ENCODE measurements at places on chromosomes 5 and 9.

GRCh38 chr5:17218353-17219005 is 1.0 kb downstream of the BASP1 start:
- DNase-seq, result peak; percentile 32

DNA sequence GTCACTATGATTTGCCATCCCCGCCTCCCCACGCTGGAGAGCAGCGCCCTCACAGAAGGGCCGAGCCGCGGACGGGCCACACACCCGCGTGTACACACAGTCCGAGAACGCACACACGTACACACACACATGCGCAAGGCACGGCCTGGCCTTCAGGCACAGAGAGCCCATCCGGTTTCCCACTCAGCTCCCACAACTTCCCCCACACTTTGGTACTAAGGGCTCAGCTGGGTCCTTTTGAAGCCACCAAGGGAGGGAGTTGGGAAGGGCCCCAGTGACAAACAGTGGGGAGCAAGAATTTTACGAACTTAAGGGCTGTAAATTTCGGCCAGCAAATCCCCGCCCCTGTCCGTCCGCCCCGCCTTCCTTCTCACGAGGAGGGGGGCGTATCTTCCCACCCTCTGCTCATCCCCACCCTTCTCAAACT is 133.3 kb upstream of the HAND1 start:
- no peak for DNase-seq

GRCh38 chr5:82635561-82636288 is 357.6 kb upstream of the RPS23 start:
- DNase-seq, result peak; percentile 66

DNA sequence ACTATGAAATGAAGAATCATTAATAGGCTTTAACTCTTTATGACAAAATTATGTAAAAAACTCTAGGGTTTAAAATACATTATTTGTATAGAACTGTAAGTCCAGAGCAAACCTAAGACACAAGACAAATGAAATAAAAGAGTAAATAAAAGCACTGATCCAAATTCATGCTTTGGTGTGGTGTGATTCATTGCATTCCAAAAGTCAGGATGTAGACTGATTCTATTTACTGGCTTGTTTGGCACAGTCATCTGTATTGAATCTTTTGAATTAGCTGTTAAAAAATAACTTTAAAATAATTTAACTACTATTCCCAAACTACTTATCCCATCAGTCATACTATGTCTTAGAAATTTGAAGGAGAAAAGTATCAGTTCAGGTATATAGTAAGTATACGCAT is 31.1 kb downstream of the IL4 start:
- no peak for DNase-seq

GRCh38 chr5:151183456-151184245 is 26.1 kb upstream of the ANXA6 start:
- DNase-seq, result peak; percentile 12

DNA sequence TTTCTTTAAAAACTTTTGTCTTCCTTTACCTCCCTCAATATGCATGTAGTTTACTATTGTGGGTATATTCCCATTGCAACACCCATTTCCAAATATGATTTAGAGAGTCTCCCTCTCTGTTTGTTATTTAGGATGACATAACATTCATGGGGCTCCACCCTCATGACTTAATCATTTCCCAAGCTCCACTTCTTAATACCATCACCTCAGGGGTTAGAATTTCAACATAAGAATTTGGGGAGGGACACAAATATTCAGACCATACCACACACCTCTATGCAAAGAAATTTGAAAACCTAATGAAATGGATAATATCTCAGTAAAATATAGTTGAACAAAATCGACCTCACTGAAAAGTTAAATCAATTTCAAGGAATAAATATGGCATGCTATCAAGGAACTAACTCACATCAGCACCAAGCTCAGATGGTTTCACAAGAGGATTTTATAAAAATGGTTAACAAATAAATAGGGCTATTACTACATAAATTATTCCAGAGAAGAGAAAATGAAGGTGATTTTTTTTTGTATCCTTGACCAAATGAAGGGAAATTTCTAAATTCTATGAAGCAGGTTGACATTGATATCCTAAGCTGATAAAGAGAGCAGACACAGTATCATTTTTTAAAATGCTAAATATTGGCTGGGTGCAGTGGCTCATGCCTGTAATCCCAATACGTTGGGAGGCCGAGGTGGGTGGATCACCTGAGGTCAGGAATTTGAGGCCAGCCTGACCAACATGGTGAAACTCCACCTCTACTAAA is 20.2 kb upstream of the UBTD2 start:
- no peak for DNase-seq

DNA sequence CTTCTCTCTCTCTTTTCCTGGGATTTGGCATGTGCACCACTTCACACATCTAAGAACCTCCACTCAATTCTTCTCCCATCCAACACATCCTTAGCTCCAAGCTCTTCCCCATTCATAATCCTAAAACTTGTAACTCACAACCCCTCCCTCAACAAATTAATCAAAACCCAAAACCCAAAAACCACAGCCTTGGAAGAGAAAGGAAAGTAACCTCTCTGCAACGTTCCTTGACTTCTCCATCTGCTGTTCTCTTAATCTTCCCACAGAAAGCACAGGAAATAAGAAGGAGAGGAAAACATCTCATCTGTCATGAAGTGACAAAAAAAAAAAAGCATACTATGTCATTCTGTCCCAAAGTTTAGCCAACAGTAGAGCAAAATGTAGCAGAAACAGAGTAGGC is 66.2 kb downstream of the DRD1 start:
- no peak for DNase-seq

DNA sequence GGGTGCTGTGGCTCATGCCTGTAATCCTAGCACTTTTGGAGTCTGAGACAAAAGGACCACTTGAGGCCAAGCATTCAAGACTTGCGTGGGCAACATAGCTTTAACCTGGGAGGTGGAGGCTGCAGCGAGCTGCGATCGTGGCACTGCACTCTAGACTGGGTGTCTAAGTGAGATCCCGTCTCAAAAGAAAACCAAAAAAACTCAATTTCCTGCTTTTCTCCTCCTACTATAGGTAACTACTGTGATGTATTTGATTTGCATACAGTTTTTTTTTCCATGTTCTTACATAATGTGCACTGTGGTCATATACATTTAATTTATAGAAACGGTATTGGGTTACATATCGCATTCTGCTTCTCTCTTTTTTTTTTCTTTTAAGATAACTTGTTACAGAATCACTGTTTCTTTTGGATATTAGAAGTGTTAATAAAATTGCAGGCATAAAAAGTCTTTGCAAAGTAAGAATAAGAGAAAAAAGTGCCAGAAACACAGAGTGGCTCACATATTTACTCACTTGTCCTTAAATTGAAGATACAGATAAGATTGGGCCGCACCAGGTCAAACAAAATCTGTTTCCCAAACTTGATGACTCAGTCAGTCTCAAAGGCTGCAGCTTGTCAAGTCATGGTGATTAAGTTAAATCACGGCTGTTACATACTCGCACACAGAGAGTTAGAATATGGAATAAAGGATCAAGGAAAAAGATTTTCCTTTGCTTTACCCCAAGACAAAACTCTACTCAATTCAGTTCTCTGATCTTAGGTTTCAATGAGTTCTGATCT is 2.0 kb upstream of the PTGR1 start:
- peak; percentile 32 for DNase-seq

DNA sequence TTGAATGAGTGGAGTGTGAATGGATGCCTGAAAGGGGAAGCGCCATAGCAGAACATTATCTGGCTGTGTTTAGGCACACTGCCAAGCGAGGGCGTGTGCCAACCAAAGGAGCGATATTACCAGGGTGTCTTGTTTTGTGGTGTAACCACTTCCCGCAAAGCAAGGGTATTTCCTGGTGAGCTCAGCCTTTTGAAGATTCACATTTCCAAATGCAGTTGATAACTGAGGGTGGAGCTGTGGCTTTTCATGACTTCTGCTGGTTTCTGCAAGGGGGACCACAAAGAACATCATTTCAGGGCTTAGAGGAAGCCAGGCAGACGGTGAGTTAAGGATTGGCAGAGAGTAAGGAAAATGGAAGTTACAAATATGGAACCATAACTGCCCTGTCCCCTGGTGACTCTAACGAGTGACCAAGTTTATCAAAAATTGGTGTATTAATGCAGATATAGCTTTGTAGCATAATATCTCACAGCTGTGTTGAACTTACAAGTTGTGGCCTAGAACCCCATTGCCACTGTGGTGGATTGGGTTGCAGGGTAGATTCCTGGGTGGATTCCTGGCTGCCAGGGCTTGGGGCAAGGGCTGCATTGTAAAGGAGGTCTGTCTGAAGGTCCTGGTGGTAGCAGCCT is 71.4 kb downstream of the RALGPS1 start:
- DNase-seq, result no peak

DNA sequence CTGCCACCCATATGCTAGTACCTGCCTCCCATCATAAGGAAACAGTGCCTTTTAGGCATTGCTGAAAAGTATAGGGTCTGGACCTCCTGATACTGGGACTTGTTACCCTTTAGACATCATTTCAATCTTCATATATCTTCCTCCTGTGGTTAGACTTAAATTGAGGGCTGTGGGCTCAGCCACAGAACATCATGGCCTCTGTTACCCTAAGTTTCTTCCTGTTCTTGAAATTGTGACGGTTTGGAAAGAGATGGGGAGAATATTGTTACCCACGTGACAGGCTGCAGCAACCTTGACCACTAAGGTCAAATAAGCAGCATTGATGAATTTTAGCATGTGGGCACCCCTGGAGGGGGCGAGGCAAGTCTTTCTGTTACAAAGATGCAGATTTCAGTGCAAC is 87.7 kb downstream of the PDE8B start:
- no peak for DNase-seq

DNA sequence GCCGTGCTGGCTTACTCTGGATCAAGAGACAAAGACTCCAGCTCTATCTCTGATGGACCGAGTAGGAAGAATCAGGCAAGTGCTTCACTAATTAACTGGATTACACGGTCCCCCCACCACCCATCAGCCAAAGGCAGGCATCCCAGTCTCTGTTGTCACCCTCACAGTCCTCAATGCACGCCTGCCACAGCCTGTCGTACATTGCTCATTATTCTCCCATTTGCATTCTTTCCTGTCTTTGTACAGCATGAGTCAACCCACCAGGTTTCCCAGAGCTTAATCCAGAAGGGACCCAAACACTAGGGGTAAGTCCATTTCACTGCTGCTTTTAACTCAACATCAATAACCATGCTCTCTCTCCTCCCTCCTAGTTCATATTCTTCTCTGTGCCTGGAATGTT is 44.4 kb downstream of the PCA3 start:
- DNase-seq, result no peak

DNA sequence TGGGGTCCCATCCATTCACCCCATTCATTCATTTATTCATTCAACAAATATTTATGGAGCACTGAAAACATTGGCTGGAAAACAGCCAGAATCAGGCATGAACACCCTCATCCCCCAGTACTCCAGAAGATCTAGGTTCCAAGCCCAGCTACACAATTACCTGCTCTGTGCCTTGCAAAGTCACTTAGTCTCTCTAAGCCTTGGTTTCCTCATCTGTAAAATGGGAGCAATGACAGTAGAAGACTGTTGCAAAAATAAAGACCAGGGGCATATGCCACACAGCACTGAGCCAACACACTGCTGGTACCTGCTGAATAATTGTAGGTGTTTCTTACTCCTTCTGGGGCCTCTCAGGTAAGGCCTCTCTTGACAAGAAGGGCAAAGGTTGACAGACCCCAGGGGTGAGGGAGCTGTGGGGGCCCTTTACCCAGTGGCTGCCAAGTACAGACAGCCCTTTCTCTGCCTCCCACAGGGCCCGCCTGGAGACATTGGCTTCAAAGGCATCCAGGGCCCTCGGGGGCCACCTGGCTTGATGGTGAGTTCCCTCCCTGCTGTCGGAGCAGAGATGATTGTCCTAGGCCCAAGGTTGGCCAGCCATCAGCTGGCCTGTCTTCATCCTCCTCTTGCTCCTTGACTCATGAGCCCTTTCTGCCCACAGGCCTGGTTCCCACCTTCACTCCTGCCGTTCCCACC is 22.6 kb upstream of the ORM1 start:
- no peak for DNase-seq

DNA sequence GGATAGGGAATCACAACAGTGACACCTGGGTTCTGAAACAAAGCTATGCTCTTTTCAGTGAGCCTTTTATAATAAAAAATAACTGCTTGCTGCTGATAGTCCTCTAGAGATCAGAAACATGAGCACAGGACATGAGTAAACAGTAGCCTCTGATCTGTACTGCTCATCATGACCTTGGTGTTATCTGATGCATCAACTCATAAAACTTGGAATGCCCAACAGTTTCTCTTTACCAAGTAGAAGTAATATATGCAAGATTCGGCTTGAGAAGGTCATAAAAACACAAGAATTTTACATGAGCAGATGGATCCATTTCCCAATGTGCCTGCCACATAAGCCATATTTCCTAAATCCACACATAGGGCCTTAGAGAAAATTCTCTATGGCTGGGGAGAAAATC is 318.3 kb upstream of the GRAMD2B start:
- DNase-seq, result no peak

GRCh38 chr9:71303351-71303750 is 181.9 kb upstream of the TRPM3 start:
- no peak for DNase-seq

DNA sequence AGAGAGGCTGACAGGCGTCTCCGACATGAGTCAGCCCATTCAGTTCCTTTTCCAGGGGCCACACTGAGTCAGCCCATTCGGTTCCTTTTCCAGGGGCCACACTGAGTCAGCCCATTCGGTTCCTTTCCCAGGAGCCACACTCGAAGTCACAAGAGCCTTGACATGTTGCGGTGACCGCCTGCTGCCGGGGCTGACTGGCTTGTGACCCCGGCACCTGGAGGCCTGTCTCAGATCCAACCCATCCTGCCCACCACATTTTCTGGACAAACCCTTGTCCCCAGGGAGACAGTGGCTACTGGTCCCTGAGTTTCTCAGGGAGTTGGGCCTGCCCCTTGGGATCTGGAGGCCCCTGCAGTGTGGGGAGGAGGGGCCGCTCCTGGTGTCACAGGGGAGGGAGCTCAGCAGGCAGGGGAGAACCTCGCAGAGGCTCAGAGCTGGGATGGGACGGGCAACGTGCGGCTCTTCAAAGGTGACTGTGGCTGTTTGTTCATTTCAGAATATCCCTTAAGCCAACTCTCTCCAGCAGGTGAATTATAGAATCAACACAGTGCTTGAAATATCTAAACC is 40.5 kb upstream of the LPCAT1 start:
- no peak for DNase-seq

DNA sequence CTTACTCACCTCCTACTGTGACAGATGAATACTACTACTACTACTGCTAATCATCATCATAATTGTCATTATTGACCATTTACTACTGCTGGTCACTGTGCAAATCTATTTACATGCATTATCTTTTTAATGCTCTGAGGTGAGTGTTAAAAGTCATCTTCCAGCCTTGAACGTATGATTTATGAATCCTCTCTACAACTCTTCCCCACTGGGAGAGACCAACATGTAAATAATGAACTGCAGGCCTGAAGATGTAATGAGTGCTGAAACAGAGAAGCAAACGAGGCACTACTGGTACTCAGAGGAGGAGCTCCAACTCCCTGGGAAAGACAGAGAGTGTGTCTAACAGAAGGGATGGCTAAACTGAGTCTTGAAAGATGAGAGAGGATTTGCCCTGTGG is 95.4 kb downstream of the JAKMIP2 start:
- no peak for DNase-seq

DNA sequence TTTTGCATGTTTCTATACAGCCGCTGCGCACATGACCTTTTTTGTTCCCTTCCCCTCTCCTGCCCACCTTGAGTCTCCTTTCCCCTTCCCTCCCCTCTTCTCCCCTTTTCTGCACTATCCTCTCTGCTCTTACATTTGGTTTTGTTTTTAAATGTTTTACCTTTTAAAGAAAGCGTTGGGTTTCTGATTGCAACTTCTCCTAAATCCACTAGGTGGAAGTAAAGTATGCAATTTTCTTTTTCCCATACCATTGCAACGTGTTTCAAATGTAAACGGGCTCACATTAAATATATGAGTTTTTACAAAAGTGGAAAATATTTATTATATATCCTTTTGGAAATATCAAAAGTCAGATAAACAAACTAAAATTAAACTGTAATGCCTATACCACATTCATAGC is 500.9 kb downstream of the DIRAS2 start:
- no peak for DNase-seq
